NCI-H1105 (cell line): ENCODE measurements at places on chromosomes 5 and 9.

DNA sequence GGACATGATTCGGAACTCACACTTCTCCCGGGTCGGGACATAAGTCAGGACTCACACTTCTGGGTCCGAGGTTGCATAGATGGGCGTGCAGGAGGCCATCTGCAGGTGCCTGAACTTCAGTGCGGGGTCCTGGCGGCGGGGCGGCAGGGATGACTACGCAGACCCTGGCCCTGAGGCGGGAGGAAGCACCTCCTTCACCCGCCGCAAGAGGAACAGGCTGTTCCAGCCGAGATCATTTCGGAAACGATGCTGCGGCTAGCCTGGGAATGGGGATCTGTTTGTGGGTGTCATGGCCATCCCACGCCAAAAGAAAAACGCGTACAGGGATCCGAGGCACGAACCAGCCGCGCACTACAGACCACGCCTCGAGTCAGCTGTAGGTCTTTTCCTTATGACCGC lies 196.6 kb downstream of the TTLL11 start:
- no peak for DNase-seq

DNA sequence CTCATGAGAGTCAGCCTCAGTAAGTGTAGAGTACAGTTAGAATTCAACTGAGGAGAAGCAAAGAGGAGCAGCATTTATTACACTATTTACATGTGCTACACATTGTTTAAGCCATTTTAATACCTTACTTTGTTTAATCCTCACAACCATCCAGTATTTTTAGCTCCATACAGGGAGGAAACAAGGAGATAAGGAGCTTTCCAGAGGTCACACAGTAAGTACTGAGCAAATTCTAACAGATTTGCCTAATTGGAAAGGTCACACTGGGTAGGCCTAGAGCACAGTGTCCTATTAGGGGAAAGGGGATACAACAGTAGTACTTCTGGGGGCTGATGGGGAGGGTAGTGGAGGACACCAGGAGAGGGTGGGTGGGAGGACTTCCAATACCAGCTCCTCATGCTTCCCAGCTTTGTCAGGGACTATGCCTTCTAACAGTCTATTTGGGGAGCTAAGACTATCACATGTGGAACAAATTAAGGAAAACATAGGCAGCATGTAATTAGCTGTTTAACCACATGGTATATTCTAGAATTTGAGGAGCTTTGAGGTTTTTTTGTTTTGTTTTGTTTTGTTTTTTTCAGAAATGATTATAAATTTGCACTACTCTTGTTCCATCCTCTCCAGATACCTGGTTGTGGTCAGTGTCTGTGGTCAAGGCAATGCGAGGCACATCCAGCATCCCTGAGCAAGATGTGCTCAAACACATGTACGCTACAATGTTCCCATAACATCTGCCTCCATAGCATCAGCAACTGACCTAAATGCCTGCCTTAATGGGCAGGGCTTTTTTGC lies 96.0 kb upstream of the SLC12A2 start:
- no peak for DNase-seq

- DNase-seq: no peak
These were observed 388.9 kb upstream of the SGCD start for GRCh38 chr5:155938051-155938450.

GRCh38 chr5:98416541-98416940 lies 356.9 kb upstream of the RGMB start:
- DNase-seq: no peak

DNA sequence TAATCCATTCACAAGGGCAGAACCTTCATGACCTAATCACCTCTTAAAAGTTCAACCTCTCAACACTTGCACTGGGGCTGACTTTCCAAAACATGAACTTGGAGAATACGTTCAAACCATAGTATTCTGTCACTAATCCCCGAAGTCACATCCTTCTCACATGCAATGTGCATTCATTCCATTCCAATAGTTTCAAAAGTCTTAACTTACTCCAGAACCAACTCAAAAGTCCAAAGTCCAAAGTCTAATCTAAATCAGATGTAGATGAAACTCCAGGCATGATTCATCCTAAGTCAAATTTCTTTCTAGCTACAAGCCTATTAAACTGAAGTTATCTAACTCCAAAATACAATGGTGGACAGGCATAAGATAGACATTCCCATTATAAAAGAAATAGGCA lies 21.7 kb upstream of the ADAMTSL1 start:
- DNase-seq: no peak

DNA sequence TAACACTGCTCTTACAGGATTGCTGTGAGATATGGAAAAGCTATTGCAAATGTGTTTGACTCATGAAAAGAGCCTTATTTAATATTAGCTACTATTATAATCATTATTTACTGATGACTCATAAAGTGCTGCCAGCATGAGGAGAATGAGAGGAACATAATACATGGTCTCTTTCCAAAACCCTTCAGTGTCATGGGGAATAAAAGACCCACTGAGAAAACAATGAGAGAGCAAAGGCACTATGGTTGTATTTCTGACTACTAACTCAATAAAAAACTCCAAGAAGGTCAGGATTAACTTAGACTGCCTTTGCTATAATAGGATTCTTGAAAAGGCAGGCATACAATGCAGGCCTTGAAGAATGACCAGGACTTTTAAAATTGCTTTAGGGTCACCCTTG lies 633.5 kb downstream of the DTWD2 start:
- no peak for DNase-seq

DNA sequence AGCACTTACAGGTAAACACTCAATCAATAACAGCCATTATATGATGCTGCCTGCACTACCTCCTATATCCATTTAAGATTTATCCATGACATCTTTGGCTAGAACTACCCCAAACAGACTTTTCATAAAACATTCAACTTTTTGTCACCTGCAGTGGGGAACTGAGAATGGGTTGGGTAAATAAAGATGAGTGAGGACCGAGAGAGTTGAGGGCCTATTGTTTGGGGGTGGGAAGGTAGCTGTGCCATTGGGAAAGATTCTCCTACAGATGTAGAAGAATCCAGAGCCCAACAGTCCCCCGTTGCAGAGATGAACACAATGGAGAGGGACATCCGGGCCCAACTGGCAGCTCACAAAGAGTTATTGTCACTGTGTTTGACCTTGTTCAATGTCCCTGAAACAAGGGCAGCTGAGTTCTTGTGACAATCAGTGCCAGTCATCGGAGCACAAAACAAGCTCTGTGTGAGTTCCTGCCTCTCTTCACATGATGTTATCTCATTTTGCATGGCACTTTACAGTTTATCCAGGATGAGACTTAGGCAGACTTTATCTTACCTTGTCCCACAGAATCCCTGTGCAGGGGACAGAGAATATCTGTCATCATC lies 11.5 kb upstream of the SLC31A2 start:
- no peak for DNase-seq

- DNase-seq: peak; percentile 16
These were observed 15.8 kb downstream of the BTF3 start for GRCh38 chr5:73513996-73514395.

DNA sequence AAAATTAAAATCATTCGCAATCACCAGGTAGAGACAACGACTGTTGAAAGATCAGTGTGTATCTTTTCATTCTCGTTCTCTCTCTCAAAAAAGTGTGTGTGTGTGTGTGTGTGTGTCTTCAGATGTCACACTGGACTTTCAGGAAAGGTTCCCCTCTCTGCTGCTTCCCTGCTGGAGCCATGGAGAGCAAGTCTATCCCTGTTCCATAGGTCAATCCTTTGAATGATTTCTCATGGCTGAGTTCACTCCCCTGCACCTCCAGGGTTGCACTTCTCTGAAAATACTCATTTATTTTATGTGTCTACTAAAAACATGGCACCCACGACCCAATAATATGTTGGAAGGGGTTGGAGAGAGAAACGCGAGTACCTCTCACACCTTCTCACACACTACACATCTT lies 28.2 kb downstream of the IRF1 start:
- DNase-seq: no peak

- DNase-seq: no peak
These were observed 130.7 kb upstream of the TAF11L2 start for GRCh38 chr5:17367256-17367840.

DNA sequence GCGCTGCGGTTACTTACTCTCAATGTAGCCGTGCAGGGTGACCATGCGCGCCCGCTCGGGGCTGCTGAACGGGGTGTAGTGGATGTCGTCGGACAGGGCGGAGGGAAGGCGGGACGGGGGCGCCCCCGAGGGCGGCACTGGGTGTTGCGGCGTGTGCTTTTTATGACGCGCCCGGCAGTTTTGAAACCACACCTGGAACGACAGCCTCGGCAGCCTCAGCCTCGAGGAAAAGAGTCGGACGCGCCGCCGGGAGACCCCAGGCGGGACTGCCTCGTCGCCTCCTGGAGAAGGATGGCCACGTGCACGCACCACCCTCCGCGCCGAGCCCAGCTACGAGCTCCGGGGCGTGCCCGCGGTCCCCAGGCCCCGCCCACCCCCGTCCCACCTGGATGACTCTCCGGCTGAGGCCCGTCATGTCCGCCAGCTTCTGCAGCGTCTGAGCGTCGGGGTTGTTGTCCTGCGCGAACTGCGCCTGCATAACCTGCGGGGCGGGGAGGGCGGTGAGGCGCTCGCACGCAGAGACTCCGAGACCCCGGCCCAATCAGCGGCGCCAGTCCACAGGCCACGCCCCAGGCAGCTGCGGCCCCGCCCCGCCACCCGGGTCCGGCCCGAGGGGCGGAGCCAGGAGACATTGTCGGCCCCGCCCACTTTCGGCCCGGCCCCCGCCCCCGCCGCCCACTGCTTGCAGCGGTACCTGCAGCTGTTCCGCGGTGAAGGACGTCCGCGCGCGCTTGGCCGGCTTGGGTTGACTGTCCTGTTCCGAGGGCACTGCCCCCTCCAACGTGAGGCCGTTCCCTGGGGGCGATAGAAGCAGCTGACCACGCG lies 15.0 kb downstream of the LHX6 start:
- DNase-seq: peak; percentile 92

DNA sequence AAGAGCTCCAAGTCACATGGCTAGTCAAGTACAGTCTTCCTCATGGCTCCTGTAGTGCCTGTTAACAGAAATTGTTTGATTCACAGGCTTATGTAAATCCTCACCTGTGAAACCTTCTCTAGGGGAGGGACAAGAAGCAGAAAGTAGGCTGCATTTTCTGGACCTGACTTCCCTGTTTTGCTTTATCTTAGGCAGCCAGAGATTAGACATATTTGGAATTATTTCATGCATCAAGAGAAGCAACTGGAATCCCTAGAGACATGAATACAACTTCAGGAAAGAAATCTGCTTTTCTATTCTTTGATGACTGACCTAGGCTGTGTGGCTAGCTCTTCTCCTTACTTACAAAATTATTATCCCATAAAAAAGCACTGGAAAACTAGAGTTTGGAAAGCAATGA lies 52.3 kb downstream of the CAST start:
- no peak for DNase-seq

- DNase-seq: no peak
These were observed 14.4 kb downstream of the GLDC start for GRCh38 chr9:6631207-6631512.

DNA sequence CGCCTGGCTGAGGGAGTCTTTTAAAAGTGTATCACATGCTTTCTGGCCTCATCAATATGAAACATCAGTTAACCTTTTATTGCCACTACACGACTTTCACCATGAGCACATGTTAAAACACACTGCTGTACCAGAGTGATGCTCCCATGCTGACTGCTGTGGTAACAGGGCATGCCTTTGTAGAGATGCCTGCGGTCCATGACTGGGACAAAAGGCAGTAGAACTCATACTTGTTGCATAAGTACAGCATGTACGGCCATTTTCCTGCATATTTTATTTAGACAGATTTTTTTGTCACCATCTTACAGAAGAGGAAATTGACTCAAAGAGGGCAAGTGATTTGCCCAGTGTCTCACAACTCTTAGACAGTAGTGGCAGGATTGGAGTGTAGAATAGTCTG lies 105.7 kb upstream of the ADAMTSL1 start:
- DNase-seq: no peak

- DNase-seq: no peak
These were observed 11.1 kb upstream of the TTC23L start for GRCh38 chr5:34827588-34828506.

DNA sequence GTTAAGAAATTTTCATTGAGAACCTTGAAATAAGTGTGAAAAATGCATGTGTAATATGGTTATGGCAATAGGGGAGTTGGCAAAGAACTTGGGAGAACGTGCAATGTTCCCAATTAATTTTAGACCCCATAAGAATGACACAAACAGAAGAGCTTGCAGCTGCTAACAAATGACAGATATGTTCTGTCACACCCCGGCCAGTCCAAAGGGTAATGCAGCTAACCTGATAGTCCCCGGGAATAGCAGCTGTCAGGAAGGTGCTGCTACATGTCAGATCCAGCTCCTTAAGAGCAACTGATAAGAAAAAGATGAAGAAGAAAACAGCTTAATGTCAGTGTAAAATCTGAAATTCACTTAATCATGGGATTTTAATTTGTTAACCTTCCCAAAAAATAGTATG lies 30.4 kb downstream of the SEMA5A start:
- no peak for DNase-seq
